Body of pancreas (tissue), 4 donors: ENCODE measurements at places on chromosomes 6 and 20. TPM values are rescaled to one million over a fixed set of nuclear protein-coding genes. Genes with fewer than 3 reads are reported as not detected.

REPS1 gene
- total RNA-seq, result 29.0 TPM

SHLD1 gene
- not detected for total RNA-seq

TRPC4AP gene
- 44.1 TPM for total RNA-seq

LAMA4 gene
- total RNA-seq, result 27.0 TPM

JPH2 gene
- 2.1 TPM for total RNA-seq

GPSM3 gene
- 1.3 TPM for total RNA-seq

PEX6 gene
- 26.2 TPM for total RNA-seq

MEI4 gene
- 3.3 TPM for total RNA-seq

FHL5 gene
- 4.9 TPM for total RNA-seq

THBS2 gene
- 8.9 TPM for total RNA-seq

GNAS-AS1 gene
- total RNA-seq, result 3.0 TPM

PNLDC1 gene
- total RNA-seq, result not detected

CYP24A1 gene
- not detected for total RNA-seq

CENPW gene
- total RNA-seq, result not detected

MYB gene
- not detected for total RNA-seq

CST2 gene
- not detected for total RNA-seq

SCGN gene
- 26.7 TPM for total RNA-seq

SLC22A16 gene
- total RNA-seq, result not detected

HDGFL1 gene
- not detected for total RNA-seq

STMND1 gene
- 0.26 TPM for total RNA-seq

FNDC1 gene
- not detected for total RNA-seq

MAFB gene
- 22.1 TPM for total RNA-seq

TTK gene
- total RNA-seq, result not detected

ULBP2 gene
- total RNA-seq, result 0.26 TPM

F13A1 gene
- 19.8 TPM for total RNA-seq

TMEM74B gene
- not detected for total RNA-seq

TPX2 gene
- total RNA-seq, result not detected

CLPSL2 gene
- not detected for total RNA-seq

GGTLC1 gene
- not detected for total RNA-seq

ADTRP gene
- total RNA-seq, result not detected

OOEP gene
- not detected for total RNA-seq

MRAP2 gene
- 3.6 TPM for total RNA-seq

NECAB3 gene
- total RNA-seq, result 41.8 TPM

TFAP2C gene
- 2.3 TPM for total RNA-seq
